ENCODE measurements at places on chromosomes 6 and 20.

GRCh38 chr6:75403563-75404080, 90.0 kb downstream of the FILIP1 start:
- no peak for DNase-seq

DNA sequence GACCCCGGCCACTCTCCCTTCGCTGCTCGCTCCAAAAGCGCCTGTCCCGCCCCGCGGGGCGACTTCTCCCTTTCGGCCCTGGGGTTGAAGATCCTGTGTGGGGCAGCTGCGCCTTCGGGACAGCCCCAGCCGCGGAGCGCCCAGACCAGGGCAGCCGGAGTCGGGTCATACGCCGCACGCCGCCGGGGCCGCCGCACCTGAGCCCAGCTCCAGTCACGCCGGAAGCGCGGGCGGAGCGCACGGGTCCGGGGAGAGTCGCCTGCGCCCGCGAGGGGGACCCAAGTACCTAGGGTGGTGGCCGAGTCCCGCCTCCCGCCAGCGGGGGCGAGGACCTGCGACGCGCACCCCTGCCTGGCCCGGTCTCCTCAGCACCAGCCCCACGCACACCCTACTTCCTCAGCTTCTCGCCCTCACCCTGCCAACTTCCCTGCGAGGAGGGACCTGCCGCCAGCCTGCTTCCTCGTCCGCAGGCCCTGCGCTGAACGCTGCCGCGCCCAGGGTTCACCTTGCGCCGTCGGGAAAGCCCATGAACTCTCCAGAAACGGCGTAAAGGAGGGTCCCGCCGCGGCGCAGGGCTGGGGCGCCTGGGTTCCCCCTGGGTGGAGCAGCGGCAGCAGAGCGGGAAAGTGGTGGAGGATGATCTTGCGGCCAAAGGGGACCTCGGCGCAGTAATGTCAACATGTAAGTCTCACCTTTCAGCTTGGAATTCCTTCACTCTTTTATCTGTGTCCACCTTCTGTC, at the start of gene ADGRG6:
Gene ADGRG6 (plus strand): TSS at position 357 of the 741 bp plus-strand sequence. CDS start 323 bp downstream, at position 680.
- peak; percentile 84 for DNase-seq

DNA sequence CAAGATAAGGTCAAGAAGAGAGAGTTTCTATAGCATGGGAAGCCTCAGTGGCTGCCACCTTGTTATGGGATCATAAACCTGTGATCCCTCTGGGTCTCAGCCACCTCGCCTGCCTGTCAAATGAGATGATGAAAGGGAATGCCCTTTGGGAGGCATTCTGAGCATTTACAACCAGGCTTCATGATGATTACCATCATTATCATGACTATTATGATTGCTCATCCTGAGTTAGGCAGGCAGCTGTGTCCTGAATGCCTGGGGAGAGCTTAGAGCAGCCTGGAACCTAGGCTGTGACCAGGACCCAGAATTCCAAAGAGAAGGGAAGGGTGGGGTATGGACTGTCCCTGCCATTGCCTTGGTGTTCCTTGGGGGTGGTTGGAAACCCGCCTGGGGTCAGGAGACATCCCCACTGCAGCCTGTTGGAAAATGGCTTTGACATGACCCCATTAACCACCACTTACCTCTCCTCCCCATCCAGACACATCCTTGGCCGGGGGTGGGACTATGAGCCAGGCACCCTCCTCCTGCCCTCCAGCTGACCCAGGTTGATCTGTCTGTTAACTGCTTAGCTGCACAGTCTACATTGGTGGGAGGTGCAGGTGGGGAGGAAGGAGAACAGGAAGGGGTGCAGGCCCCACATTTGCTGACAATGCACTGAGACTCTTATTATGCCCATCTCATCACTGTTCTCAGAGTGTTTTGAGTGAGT, 51.9 kb downstream of the LRFN2 start:
- DNase-seq: no peak

DNA sequence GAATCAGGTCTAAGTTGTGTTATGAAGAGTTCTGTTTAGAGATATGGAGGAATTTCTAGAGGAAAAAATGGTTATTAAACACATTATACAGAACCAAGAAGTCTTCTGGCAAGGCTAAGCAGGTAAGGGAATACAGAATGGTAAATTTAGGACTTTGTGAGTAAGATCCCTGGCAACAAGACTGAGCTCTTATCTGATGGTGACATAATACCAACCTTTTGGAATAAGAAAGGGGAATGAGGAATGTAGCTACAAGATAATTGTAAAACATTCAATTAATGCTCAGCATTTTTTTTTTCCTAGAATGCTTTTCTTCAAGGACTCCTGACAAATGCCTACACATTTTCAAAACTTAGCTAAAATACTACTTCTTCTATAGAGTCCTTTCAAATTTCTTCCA, 51.8 kb downstream of the CYB5R4 start:
- DNase-seq: no peak

- no peak for DNase-seq
These were observed 105.6 kb upstream of the CLDN20 start for GRCh38 chr6:155158030-155158843.

- peak; percentile 49 for DNase-seq
These were observed 564.8 kb downstream of the RFPL4B start for GRCh38 chr6:112911959-112912358.

DNA sequence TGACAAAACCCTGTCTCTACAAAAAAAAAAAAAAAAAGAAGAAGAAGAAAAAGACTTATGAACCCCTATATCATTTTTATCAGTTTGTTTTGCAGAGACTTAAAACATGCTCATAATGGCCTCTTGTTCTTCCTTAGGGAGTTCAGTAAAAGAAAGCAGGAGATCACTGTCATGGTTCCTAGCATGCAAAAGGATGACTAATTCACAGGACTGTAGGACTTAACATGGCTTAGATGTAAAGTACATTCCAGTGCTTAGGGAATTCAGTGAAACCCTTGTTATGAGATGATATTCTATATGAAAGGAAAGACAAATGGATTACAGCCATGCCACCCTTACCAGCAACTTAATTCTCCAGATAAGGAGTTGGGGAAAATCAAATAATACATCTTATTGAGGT, 29.5 kb downstream of the EEF1A1 start:
- no peak for DNase-seq

DNA sequence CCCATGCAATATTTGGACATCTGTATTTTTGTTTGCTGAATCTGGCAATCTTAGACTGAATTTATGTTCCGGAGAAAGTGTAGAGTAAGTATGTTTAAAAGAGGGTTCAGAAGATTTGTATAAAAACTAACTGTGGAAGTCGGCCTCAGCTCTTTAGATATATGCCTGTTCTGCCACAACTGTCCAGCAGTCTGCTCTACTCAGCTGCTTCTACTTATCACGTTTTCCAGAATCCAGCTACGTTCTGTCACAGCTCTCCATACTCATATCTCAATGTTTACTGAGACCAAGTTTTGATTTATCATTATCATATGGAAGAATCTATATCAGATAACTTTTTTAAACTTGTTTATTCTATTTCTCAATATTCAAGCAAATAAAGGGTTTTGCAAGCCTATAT, 721.3 kb downstream of the EYS start:
- DNase-seq: peak; percentile 21

GRCh38 chr6:26358511-26358981, 6.5 kb upstream of the BTN3A2 start:
- no peak for DNase-seq

Measured in lung (tissue), 17 donors.